ENCODE measurements at places on chromosomes 3 and 15. TPM values are rescaled to one million over a fixed set of nuclear protein-coding genes. Genes with fewer than 3 reads are reported as not detected.

DNA sequence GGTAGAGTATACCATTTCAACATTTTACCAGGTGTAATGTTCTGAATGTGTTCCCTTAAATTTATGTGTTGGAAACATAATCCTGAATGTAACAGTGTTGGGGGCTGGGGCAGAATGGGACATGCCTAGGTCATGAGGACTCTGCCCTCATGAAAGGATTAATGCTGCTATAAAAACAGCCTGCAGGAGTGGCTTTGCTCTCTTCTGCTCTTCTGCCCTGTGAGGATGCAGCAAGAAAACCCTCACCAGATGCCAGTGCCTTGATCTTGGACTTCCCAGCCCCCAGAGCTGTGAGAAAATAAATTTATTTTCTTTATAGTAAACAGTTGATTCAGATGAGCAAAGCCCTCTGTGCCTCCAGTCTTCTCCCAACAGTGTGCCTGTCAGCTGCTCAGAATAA lies 326.0 kb upstream of the ONECUT1 start:
- DNase-seq = no peak

DNA sequence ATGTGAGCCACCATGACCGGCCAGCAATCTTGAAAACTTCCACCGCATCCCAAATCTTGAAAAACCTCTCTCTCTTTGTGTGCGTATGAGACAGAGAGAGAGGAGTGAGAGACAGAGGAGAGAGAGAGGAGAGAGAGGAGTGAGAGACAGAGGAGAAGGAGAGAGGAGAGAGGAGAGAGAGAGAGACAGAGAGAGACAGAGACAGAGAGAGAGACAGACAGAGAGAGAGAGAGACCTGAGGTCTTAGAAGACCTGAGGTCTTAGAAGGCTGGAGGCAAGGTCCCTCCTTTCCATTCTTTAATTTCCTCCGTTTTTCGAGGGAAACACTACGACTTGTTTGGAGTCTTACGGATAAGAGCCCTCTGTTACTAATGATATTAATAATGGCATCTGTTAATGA lies 39.5 kb downstream of the TMEM40 start:
- no peak for DNase-seq

DNA sequence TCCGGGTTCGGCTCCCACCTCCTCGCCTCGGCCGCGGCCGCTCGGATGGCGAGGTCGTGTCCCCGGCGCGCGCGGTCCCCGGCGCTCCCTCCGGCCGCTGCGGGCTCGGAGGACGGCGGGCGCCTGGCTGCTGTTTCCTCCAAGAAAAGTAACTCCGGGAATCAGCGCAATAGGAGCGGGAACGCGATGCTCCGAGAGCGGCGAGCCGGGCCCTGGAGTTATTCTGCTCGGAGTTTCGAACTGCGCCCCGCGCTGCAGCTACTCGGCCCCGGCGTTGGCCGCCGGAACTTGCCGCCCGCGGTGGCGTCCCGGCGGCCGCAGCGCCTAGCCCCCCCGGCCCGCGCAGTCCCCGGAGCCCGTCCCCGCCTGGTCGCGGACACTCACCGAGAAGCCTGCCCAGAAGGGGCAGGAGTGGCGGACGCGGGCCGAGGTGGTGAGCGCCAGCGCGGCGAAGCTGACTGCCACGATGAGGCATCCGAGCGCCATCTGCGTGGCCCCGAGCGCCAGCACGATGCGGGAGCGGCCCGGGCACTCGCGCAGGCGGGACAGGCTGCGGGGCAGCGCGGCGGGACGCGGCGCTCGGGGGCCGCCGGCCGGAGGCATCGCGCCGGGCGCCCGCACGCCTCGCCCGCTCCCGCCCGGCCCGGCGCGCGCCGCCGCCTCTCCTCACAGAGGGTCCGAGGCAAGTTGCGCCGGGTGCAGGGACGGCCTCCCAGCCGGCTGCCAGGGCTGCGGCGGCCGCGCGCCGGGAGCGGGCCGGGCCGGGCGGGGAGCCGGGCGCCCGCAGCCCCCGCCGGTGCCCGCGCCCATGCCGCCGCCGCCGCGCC lies 251.9 kb downstream of the TJP1 start:
- no peak for DNase-seq

GRCh38 chr3:169563775-169564059 lies 99.8 kb downstream of the MECOM start:
- DNase-seq = no peak

RFX7 gene
- 4.9 TPM for total RNA-seq
